ENCODE measurements at places on chromosomes 4 and X.

DNA sequence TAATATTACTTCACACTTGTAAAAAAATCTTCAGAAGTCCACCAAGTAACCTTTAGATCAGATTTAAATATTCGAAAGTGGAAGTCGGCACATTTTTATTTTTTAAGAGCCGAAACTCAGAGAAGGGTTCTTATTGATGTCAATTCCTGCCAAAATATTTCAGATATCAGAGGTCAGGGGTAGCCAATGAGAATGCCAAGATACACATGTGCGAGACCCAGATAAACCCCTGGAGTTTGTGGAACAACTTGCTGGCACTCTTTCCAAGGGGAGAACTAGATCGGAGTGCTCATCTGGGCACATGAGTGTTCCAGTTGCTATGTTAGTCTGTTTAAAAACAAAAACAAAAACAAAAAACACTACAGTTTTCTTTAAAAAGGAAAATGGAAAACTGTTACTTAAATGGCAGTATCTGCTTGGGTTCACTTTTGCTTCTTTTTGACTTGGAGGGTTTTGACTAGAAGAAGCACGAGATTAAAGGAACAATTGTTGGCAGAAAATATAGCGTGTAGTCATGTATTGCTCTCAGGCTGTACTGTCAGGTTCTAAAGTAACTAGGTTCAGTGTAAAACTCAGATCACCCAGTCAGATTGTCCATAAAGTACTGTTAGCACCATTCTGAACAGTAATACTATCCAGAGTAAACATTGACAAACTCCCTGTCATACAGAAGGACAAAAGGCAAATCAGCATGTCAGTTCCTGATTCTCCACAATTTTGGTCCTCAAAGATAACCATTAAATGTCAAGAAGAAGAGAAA lies 188.0 kb upstream of the PACRGL start:
- DNase-seq = peak; percentile 90

DNA sequence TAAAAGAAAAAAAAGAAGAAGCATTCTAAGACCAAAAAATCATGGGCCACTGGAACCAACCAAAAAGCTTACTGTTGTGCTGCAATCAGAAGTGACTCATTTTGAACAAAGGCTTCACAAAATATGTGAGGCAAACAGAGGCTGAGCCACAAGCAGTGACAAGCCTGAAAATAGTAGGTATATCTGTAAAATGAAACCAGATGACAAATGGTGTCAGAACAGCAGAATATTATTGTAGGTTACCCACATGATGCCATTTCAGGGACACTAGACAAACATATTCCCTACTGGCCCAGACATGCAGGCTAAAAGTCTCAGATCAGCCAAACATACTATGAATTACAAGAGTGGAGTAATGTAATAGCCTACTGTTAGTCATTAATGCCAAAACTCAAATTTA lies 1301.8 kb upstream of the DIAPH2 start:
- no peak for DNase-seq

- no peak for DNase-seq
Measured at GRCh38 chr4:59945277-59945676, 1254.8 kb upstream of the ADGRL3 start.

DNA sequence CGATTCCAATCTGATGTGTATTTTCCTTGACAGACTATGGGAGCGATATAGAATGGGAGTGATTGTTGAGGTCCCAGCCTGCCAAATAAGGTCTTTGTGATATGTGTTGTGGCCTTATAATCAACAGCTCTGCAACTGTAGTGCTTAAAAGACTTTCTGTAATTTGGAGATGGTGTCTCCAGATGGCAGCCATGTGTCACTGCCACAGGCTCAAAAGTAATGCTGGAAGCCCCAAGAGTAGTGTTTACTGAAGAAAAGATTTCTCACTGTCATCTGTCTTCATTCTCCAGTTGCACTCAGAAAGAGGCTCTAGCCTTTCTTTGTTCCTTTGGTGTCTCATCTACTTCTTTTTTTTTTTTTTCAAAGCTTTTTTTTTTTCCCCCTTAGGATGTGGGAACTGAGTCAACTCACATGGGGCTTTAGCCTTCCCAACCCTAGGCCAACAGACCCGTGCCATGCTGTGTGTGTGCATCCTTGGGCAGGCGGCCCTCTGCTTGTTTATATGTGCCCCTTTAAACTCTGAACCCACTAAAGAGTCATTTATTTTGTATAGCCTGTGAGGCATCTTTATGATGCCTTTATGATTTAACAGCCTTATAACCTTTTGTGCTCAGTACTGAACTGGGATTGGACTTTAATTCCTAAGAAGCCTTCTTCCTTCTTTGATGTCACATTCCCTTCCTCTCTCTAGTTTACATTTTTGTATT lies 15.6 kb downstream of the SRPX2 start:
- DNase-seq = no peak

DNA sequence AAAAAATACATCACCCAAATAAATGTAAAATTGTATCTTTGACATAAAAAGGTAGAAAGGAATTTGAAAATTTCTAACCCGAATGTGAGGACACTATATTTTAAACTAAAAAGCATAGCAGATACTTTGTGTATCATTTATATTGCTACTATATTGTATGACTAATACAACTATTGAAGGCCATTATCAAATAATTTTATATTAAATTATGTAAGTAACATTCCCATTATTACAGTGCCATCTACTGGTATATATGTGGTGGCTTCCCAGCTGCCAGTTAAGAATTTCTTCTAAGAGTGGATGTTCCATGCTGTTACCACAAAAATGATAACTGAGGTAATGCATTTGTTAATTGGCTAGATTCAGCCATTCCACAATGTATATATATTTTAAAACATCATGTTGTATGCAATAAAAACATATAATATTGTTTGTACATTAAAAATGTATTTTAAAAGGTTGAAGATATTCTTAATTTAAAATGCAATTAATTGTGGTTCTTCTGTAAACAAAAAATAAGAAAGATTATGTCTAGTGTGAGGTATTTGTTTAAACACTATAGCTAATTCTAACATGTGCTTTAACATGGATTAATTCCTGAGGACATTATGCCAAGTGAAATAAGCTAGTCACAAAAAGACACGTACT lies 65.3 kb downstream of the EGF start:
- DNase-seq = peak; percentile 3

GRCh38 chrX:118062048-118062789 lies 54.4 kb downstream of the KLHL13 start:
- no peak for DNase-seq

GRCh38 chr4:142559986-142560385 lies 286.1 kb downstream of the INPP4B start:
- DNase-seq = no peak

GRCh38 chrX:39766085-39766726 lies 331.6 kb downstream of the BCOR start:
- no peak for DNase-seq

DNA sequence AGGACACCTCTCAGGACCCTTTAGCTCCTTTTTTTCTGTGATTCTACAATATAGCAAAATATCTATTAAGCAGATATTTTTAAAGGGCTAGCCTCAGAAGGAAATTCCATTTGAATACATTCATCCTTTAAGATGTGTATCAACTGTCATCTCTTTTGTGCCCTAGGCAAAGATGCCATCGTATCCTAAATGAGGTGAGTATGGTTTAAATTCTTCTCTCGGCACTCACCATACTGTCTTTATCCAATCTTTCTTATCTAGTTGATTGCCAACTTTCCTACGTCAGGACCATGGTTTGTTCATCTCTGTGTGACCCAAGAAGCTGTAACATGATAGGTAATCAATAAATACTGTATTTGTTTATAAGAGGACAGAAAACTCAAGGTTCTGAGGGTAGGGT lies 176.0 kb downstream of the LDB2 start:
- no peak for DNase-seq

GRCh38 chr4:101009471-101009870 lies 337.9 kb downstream of the PPP3CA start:
- DNase-seq = no peak

- no peak for DNase-seq
Measured at GRCh38 chrX:150377005-150377404, 13.9 kb downstream of the MAMLD1 start.

DNA sequence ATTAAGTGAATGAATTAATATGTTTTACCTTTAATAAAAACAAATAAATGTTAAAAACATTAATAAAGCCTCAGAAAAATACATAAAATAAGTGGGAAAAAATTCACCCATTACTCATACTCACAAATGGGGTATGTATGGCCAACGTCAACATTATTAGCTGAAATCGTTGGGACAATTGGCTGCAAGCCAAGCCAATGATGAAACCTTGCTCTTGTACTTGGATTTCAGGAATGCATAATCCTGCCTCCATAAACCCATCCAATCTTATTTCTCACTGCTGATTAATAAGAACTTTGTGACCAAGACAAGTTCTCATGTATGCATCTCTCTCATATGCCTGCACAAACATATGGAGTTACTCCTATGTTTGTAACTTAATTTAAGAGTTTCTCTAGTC lies 35.3 kb upstream of the ADAMTS3 start:
- no peak for DNase-seq

- no peak for DNase-seq
Measured at GRCh38 chr4:180788729-180789128, 1454.5 kb upstream of the TENM3 start.

DNA sequence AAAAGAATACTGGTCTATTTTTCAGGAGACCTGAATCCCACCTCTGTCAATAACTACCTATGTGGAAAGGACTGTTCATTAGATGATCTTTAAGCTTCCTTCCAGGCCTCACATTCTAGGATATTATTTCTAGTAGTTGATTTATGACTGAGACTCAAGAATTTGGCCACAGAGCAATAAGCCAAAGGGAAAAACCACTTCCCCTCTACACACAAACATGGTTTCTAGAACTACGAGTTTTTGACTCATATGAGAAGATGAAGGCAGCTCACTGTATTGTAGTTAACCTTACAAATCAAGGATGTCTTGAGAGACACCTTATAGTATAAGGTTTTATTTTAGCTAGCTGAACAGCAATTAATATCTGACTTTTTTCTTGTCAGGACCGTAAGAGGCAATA lies 36.9 kb upstream of the GDPD2 start:
- DNase-seq = no peak

DNA sequence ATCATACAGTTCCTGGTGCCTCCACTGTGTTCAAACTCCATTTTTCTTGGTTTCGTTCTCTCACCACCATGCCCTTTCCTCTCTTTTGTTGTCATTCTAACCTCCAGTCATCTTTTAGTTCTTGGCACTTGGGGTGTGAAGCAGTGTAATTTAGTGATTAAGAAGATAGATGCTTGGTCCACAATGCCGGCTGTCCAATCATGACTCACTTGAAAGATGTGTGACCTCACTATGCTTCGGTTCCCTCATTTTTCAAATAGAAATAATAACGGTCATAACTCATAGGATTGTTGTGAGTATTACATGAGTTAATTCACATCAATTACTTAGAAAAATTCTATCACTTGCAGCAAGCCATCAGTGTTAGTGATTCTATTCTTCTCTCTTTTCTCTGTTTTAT lies 327.8 kb downstream of the ADGRL3 start:
- DNase-seq = no peak

DNA sequence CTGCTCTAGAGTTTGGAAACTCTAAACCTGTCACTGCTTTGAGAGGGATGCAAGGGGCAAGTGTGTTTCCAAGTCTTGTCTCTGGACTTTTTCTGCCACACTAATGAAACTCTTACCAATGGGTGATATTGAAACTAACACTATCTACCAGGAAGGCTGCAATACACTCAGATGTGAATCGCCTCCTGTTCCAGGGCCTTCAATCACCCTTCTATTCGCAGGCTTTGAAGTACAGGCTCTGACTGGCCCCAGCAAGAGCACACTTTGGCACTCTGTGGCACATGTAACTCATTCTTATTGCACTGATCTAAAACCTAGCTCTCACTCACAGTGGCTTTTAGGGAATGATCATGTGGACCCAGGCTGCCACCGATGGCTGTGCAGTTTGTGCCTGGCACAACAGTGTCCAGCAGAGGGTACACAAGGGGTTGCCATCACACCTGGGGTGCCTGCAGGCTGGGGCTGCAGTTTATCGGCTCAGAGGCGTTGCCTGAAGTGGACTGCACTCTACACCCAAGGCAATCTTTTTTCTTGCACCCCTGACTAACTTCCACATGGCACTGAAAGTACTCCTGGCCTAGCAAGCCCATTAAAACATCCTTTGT lies 210.8 kb downstream of the MGST2 start:
- no peak for DNase-seq

- DNase-seq = no peak
Measured at GRCh38 chr4:106746451-106746850, 289.7 kb downstream of the DKK2 start.

- DNase-seq = no peak
Measured at GRCh38 chrX:34880656-34881055, 61.9 kb upstream of the FAM47B start.

DNA sequence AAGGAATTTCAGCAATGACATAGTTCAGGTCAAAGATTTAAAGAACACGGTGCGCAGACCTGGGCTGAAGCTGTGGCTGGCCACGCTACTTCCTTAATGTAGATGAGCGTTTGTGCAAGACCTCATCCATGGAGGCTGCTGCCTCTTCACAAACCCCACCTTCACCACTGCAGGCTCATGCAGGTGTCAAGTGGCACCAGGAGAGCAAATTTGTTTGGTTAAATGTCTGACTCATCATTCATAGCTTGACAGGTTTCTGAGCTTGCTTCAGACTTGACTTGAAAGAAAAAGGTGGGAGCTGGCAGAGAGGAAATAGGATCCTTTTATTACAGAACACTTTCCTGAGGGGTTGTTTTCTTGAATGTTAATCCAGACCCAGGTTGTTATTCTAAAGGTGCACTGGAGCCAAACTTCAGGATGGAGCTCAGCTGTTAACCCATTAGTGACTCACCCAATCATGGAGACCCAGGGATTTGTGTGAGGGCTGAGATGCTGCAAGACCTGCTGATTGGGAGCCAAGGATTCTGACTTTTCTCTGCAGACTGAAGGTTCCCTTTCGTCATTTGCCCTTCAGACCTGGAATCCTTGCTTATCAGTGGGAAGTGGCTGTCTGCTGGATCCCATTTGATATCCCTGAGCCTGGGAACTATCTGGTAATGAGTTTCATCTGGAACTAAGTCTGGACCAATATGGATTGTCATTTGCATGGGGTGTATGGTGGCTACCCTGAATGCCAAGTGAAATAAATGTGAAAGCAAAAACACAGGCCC lies 315.3 kb downstream of the PTTG2 start:
- DNase-seq = no peak

DNA sequence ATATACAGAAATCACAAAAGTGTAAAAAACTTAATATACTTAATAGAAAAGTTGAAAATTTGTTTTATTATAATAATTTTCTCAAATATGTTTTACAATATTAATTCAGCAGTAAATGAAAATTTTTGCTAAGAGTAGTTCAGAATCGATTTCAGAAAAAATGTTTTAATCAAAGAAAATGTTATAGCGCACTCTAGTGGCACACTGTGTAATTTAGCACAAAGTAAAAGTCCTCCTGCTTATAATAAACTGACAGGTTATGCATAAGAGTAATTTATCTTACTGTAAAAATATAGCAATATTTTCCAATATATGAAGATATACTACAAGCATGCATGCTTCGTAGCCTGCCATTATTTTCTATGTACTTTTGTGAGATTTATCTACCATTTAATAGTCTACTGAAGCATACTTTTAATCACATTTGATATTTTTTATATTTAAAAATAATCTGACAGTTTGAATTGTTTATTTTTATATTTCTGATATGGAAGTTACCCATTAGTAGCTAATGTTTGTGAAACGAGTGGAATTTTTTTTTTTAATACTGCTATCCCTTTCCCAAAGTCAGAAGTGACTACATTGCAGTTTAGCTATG lies 217.9 kb upstream of the KLHL4 start:
- DNase-seq = peak; percentile 9
